ENCODE measurements at places on chromosomes 2 and 18.

DNA sequence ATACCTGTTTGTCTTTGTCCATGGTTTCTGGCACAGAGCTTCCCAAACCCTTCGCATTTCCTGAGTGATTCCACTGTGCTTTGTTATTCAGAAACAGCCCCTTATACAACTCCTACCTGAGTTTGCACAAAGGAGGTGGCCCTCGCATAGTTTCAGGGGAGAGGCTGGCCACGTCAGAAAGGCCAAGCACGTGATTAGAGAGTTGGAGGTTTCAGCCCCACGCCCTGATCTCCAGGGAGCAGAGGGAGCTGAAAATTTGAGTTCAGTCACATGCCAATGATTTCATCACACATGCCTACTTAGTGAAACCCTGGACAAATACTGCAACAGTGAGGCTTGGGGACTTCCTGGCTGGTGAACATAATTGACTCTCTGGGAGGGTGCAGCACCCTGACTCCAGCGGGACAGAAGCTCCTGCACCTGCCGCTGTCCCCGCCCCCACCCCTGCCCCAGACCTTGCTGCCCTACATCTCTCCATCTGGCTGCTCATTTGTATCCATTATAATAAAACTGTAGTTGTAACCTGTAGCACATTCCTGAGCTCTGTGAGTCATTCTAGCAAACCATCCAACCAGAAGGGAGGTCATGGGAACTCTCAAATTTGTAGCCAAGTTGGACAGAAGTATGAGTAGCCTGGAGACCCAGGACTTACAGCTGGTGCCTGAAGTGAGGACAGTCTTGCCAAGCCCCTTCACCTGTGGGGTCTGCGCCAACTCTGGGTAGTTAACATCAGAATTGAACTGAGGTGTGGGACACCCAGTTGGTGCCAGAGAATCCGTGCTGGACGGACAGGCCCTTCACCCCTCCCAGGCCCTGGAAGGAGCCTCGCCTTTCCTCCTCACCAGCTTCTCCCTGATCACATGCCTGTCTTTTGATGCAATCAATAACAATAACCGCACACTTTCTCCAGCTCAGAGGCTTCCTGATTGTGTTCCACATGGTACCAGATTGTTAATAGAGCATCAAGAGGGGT lies 224.3 kb downstream of the ANAPC1 start:
- no peak for DNase-seq

- no peak for DNase-seq
Measured at GRCh38 chr2:187078297-187078696, 229.3 kb upstream of the ZSWIM2 start.

DNA sequence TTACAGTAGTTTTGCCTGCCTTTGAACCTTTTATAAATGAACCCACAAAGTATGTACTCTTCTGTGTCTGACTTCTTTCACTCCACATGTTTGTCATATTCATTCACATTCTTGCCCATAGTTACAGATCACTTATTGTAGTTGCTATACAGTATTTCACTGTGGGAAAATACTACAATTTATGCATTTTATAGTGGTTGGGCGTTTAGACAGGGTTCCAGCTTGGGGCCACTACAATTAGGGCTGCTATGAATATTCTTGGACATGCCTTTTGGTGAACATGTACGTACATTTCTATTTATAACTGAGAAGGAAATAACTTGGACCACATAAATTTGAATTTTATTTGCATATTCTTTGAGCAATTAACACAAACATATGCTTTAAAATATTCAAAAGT lies 15.4 kb upstream of the PMAIP1 start:
- DNase-seq = no peak

GRCh38 chr2:151987484-151987883 lies 111.4 kb downstream of the CACNB4 start:
- no peak for DNase-seq

- DNase-seq = no peak
Measured at GRCh38 chr18:28863396-28863795, 686.5 kb upstream of the CDH2 start.

- DNase-seq = no peak
Measured at GRCh38 chr2:197007716-197008628, 81.5 kb upstream of the PGAP1 start.

DNA sequence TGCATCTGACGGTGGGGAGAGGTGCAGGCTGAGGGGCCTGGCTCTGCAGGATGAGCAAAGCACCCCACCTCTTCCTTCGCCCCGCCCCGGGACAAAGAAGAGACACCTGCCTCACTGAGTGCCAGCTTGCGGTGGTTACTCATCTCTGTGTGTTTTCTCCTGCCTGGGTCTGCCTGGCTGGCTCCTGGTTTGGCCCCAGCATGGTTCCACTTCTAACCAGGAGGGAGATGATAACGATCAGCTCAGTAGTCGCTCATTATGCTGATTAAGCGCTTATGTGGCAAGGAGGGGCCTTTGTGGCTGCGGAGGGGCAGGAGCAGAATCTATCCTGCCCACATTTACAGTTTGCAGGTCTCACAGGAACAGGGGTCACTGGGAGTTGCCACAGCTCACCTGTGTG lies 68.7 kb upstream of the EDAR start:
- DNase-seq = peak; percentile 61

GRCh38 chr2:29323961-29324360 lies 208.7 kb downstream of the CLIP4 start:
- no peak for DNase-seq

GRCh38 chr2:119005555-119005954 lies 63.6 kb downstream of the MARCO start:
- DNase-seq = no peak

DNA sequence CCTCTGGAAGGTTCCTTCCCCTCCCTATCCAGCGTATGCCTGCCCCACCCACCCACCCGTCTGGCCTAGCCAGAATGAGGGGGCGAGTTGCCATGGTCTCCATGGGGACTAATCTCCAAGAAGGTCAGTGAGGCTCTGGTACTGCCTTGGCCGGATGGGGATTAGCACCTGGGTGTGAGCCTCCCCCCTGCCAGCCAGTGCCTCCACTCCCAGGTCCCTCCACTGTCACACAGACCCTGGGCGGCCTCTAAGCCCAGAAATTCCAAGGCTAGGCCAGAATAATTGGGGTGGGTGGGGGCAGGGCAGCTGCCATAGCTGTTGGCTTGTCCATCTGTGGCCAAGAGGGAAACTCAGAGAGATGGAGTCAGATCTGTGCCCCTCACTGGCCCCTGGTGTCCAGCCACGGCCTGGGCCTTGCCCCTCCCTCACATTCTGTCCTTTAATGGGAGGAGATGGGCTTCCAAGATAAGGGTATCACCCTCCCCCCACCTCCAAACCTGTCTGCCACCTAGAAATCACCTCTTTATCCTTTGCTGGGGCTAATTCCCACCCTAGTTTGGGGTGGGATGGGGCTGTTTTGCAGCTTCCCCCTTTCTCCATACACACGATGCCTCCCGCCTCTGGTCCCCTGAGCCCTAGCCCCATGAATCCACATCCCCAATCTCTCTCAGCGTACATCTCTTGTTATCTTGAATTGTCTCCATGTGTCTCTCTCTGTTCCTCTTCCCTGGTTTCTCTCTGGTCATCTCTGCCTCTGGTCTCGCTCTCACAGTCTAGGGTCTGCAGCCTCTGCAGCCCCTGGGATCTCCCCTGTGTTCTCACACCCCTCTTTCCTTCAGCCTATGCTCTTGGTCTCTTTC lies 6.0 kb upstream of the CRYBA2 start:
- no peak for DNase-seq

- DNase-seq = no peak
Measured at GRCh38 chr2:139478165-139478914, 698.1 kb upstream of the NXPH2 start.

- DNase-seq = no peak
Measured at GRCh38 chr2:234632527-234633391, 135.9 kb upstream of the ARL4C start.

GRCh38 chr18:79548986-79549637 lies 130.5 kb upstream of the CTDP1 start:
- no peak for DNase-seq

DNA sequence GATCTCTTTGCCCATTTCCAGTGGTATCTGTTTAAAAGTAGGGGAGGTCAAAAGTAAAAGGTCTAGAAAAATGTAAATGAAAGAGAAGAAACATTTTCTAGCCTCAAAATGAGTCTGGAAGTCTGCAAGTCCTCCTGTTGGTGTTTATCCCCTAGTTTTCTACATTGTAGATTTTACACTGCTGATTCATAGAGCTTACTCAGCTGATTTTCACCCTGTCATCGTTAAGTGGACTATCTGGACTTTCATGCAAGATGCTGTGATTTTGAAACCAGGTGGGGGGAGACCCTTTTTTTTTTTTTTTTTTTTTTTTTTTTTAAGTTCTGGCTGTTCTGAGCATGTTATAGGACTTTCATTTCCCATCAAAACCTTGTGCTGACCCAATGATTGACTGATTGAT lies 10.3 kb downstream of the HOXD3 start:
- no peak for DNase-seq

DNA sequence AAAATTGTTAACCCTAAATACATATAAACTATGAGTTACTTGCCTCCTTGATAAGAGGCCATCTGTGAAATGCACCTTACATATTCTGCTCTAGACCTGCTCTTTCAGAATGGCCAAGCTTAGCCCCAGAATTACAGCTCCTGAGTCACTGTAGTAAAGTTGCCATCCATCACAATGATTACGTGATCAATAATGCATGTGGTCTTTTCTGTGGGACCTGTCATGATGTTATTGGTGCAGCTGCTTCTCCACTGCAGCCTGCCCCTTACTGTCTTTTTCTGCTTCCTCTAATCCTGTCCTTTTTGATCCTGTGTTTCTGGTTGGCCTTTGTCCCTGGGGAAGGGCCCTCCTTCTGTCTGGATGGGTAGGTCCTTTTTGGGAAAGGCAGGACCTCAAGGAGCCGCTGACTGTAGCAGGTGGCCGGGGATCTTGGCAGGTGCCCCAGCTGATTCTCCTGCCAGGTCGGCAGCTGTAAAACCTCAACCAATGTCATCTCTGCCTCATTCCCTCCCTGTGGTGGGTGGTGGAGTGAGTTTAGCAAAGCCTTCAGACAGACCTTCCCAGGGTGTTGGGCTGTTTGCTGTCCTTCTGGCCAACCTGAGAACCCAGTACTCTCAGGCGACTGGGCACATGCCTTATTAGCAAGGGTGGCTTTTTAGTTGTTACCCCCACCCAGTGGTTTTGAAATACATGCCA lies 126.2 kb upstream of the EML6 start:
- DNase-seq = no peak

- DNase-seq = no peak
Measured at GRCh38 chr2:218711550-218711929, 905 bp downstream of the TTLL4 start.

DNA sequence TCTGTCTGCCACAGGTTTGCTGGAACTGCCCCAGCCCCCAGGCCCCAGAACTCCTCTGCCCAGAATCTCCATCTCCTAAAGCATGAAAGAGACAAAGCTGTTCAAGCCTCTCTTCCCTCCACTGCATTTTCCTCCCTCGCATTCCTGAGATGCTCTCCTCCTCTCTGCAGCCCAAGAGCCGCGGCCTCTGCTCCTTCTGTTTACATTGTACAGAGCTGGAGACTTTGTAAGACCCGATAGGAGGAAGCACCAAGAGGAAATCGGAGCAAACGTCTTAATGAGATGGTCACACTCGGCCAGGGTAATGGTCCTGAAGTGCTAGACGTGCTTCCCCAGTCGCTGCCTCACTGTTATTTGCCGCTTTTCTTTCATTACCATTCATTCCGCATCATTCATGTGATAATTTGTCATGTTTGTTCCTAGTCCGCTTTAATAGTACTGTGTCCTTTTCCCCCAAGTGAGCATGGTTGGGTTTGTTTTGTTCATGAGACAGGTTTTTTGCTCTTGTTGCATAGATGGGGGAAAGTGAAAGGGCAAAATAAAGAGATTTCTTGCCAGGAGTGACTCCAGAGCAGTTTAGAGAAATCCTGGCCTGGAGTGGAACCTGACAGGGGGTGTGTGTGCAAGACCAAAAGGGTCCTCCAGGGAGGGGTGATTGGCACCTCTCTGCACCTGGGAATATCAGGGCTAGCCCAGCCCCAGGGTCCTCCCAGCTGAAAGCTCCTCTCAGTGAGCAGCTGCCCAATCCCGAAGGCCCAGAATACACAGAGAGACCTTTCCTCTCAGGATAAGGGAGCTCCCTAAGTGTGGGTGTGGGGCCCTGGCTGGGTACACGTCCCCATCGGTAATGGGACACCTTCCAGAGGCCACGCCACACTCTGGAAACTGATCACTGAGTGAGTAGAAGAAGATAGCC lies 44.9 kb upstream of the ID2 start:
- DNase-seq = no peak

DNA sequence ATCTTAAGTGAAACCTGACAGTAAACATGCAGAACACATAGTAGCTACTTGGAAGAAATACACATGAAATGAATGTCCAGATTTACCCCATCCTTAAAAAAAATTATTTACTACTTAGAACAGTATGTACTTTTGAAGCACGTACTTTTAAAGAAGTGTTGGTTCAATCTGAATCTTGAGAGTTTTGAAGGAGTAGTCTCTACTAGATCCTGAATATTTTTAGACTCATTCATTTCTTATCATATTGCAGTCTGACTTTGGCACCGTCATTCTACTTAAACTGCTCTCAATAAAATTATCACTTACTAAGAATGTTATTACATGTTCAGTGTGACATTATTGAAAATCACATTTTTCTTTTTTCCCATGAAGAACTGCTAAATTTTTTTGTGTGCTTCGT lies 187.8 kb downstream of the DPP4 start:
- no peak for DNase-seq

DNA sequence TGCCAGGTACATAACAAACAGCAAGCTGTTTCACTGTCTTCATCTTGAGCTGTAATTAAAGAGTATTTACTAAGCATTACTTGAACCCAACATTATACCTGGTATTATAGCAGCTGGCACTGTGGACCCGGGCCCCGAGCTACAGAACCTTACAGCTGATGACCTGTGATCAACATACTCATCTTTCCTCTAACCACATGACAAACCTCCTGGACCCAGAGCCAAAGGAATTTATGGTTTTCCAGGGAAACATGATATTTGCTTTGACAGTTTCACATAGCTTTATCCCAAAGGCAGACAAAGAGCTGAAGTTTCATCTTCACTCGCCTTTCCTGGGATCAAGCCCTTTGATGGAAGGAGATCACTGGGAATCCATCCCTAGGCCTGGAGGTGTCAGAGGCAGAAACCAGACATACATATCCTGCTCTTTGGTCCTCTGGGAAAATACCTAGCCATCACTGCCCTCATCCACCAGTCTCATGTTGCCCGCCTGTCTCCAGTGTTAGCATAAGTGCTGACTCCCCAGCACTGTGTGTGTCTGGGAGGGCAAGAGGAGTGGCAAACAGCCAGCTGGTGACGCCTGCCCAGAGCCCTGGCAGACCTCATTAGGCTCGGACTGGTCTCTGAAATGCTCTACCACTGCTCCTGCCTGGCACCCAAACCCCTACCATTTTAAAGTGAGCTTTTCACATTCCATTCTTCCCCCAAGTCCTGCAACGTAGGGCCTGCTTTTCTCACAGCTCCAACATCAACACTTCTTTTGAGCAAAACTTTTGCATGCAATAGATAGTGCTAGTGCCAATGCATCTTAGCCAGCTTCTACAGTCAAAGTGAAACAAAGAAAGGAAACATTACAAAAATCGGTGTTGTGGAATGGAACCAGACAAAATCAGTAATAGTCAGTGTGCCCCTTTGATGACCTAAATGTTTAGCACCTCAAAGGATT lies 138.8 kb upstream of the CTAGE1 start:
- DNase-seq = no peak

GRCh38 chr2:33358878-33359277 lies 117.6 kb upstream of the RASGRP3 start:
- no peak for DNase-seq

GRCh38 chr2:144596073-144596871 lies 76.4 kb upstream of the ZEB2 start:
- no peak for DNase-seq

Data from CD4-positive, alpha-beta T cell (primary cell).